ENCODE measurements at places on chromosomes 2 and 18.
A peak's percentile ranks its signal among the peaks of the same experiment; 100 is the strongest.

GRCh38 chr2:219439506-219439905 lies 4.9 kb downstream of the SPEG start:
- no peak for DNase-seq

DNA sequence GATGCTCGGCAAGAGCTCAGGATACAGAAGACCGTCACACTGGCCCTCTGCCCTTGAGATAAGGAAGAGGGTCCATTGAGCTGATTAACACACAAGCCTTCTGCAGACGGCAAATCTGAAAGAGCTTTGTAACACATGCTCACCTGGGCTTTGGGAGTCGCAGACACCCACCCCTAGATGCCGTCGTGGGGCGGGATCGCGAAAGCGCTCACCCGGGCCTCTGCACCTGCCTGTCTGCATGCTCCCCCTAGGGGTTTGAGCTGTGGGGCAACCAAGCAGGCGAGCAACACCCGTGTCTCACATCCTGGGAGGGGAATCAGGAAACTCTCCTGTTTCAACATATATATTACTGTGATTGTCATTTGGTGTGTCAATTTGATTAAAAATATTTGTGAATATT lies 99.8 kb upstream of the KCNH7 start:
- no peak for DNase-seq

DNA sequence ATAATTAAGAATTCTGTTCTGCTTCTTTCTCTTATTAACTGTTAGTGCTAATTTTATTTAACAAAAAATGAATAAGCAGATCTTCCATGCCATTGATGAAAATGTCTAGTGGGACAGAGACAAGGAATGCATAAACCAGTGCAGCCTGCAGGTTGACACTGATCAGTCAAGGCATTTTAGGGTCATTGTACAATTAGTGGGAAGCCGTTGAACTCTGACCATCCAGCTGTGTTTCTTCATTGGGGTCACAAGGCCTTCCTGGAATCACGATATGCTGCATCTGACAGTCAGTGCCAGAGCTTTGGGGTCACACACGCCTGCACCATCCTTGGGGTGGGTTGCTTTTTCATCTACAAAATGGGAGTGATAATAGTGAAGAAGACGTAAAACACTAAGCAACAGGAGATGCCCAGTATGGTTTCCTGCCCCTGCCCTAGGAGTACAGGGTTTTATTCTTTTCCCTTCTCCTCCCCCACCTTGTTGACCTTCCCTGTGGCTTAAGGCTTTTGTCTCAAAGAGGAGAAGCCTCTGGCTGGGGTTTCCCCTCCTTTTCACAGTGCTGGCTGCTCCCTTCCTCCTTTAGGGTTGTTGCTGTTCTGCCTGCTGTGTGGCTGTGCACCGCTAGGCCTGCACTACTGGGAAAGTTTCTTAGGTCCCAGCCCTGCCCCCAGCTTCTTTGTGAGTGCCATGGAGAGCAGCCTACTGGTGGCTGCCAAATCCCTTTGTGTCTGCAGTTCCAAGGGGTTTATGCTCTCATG lies 245.6 kb downstream of the TPGS2 start:
- no peak for DNase-seq

- DNase-seq = no peak
These were observed 108.8 kb upstream of the SLC1A4 start for GRCh38 chr2:64880193-64880951.

DNA sequence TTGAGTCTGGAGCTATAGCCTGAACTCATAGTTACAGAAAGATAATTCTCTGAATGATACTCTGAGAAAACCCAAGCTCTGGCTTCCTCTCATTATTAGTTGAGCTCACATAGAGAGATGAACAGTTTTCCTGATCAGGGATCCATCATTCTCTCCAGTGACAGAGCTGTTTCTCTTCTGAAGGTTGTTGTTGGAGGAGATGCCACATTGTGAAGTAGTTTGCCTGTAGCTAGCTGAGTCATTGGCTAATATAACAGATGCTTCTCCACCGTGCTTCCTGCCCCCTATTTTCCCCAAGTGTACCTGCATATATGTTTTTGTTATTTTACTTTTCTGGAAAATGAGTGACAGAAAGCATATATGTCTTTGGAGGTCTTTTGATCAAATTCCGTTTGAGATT lies 64.6 kb downstream of the OSBPL6 start:
- no peak for DNase-seq

DNA sequence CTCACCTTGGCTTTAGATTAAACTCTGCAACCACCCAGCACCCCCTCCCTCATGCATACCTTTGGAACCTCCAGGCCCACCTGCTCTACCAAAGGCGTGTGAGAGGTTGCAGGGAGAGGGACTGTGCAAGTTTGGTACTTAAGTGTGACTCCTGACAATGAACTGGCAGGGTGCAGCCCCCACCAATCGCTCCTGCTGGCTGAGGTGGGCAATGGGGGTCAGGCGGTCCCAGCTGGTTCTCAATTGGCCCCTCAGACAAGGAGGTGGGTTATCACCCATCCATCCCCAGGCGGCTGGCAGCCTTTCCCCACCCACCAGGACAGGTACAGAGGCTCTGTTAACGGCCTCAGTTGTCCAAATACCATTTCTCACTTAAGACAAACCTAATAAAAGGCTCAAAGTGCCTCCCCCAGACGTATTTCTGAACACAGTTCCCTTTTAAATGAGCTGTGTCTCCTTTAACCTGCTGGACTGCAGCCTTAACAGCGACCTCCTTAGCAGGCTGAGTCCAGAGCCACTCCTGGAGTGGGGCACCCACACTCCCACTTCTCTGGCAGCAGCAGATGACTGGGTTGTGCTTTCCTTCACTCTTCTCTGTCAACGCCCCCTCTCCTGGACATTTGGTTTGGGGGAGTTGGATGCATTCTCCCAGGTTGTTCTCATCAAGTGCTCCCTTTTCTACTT lies 169.2 kb upstream of the SMAD2 start:
- no peak for DNase-seq

GRCh38 chr18:68263481-68263880 lies 451.4 kb downstream of the TMX3 start:
- DNase-seq = no peak

- DNase-seq = no peak
These were observed 22.5 kb downstream of the ARHGAP25 start for GRCh38 chr2:68757081-68757480.

GRCh38 chr2:126913329-126913728 lies 14.6 kb downstream of the TEX51 start:
- DNase-seq = no peak

- DNase-seq = no peak
These were observed 437.5 kb upstream of the NXPH2 start for GRCh38 chr2:139217641-139218040.

DNA sequence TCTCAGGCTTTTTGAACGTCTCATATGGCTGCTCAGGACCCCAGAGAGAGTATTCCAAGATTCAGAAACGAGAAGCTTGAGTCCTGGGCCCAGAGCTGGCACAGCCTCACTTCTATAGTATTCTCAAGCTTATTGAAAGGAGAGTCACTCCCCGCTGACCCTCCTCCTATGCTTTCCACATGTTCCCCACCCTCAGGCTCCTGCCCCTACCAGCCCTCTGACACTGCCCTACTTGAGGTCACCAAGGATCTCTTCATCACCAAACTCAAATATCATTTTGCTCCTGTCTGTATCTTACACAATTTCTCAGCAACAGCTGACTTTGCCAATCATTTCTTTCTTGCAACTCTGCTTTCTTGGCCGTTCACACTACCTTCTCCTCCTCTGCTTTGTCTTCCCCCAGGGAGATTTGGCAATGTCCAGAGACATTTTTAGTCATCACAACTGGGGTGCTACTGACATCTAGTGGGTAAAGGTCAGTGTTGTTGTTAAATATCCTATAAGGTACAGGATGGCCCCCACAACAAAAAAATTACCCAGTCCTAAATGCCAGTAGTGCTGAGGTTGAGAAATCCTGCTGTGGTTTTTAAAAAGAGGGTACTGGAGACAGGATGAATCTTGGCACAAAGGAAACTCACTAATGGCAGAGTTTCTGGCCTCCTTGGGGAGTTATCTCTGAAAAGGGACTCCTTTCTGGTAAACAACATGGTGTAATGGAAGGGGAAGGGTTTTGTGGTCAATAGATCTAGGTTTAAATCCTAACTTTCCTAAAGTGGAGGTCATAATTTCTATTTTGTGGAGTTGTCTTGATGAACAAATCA lies 26.9 kb upstream of the INSIG2 start:
- DNase-seq = peak; percentile 69

DNA sequence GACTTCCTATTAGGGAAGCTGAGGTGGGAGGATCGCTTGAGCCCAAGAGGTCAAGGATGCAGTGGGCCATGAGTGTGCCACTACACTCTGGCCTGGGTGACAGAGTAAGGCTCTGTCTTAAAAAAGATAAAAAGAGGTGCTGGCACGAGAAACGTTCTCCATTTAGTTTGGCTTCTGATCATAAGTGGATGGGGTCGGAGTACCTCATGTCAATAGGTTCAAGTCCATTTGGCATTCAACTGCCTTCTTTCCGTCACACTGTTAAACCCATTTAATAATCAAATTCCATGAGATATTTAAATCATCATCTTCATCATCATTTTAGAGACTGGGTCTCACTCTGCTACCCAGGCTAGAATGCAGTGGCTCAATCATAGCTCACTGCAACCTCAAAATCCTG lies 9.2 kb downstream of the COX7A2L start:
- DNase-seq = no peak

DNA sequence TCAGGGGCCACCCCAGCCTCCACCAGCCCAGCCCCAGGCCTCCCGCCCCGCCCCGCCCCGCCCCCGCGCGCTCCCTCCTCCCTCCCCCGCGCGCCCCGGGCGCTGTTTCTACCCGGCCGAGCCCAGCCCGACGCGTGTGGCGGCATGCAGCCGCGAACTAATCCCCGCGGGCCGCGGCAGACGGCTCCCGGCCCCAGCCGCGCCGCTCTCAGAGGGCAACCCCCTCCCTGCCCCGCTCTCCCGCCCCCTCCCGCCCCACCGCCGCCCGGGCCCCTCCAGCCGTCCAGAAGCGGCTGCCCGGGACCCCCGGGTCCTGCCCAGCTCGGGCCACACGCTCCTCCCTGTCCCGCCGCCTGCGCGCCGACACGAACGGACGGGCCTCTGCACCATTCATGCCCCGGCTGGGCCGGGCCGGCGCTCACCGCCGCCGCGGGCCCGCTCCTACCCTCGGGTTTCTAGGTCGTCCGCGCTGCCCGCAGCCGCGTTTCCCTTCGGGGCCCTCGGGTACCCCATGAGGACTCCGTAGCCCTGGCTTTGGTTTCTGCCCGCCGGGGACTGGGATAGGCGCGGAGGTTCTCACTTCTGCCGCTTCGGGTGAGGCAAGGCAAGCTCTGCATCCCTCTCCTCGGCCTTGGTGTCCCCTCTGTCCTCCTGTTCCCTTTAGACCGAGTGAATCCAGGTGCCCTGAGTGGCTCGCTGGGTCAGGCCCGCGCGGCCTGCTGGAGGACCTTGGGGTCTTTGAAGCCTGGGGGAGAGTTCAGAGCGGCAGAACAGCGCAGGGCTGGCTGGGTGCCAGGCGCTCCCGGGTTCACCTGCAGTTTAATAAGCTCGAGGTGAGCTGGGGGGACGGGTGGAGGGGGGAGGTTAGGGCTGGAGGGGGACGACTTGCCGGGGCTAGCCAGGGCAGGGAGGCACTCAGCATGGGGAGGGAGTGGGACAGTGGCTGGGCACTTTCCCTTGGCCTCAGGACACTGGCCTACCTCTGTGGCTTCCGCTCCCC lies 3.1 kb downstream of the WNT10A start:
- no peak for DNase-seq

DNA sequence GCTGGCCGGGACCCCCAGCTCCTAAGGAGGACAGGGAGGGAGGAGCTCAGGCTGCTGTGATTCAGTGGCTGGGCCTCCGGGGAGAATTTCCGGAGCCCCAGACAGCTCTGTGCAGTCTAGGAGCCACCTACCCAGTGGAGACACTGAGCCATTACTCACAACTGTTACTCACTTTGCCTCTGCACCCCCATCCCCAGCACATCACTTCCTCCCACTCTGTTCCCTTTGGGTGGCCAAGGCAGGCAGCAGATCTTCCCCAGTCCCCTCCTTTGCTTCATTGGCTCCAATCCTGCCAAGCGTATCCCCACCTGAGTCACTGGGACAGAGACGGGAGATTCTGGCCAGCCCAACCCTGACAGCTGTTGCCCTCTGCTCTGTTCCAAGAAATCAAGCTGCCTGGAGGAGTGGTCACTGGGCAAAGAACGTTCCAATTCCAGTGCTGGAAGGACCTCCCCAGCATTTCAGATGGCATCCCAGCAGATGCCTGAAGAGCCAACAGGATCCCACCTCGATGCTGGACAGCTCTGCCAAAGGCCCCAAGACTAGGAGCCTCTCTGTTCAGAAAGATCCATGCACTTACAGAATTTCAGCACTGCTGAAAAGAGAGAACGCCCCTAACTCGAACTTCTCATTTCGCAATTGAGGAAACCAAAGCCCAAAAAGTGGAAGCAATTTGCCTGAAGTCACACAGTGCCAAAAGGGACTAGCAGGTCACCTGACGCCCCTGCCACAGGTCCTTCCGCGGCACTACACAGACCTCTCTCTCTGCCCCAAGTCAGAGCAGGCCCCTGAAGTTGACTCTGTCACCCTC lies 68.3 kb downstream of the TNS1 start:
- no peak for DNase-seq

- no peak for DNase-seq
These were observed 82.1 kb downstream of the HS6ST1 start for GRCh38 chr2:128236491-128237035.

GRCh38 chr2:207093234-207093633 lies 72.5 kb downstream of the KLF7 start:
- DNase-seq = no peak

DNA sequence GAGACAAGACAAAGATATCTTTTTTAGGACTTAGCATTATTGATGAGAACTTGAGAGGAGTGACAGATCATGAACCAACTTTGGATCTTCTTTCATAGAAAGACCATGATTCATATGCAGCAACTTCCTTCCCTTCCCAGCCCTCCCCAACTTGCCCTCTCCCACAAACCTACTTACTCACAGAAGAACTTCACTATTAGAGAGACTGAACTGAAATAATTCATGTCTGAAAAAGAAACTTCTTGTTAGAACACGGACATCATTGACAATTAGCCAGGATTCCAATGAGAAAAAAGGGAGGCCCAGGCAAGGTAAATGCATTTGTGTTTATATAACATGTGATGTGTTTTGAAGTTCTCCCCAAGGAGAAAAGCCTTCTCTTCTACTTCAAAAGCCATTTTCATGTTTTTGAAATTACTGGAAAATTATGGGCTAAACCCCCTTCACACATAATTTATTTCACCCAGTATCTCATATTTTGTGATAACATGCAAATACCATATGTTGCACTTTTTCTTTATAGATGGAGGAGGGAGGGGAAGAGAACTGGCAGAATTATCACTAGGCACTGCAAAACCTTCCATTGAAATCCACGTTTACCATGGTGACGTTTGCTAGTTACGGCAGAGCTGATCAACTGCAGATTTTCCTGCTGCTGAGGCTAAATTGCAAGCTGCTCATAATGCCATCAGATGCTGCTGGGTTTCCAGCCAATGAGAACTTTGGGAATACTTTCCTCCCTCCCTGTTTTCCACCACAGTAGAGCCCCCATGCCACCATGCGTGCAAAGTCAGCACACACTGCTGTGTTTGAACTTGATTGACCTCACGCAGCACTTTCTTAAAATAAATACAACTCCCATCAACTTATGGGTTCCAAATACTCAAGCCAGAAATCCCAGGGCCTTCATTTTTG lies 294.7 kb downstream of the MEIS1 start:
- no peak for DNase-seq

Data from SW480 (cell line).